ENCODE measurements at places on chromosomes 6 and 20.

DNA sequence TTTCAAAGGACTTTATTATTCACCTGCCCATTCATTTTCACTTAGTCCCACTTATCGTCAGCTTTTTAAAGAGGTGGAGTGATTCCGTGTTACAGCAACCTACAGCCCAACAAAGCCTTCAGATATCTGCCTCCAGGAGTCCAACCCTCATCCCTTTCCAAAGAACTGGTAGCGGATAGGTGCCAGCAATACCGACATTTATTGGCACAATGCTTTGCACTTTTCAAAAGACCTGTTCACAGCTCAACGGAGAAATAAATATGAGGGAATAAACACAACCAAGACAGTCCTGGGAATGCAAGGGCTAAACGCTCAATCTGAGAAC is 819 bp upstream of the MTRF1L start:
- no peak for DNase-seq

DNA sequence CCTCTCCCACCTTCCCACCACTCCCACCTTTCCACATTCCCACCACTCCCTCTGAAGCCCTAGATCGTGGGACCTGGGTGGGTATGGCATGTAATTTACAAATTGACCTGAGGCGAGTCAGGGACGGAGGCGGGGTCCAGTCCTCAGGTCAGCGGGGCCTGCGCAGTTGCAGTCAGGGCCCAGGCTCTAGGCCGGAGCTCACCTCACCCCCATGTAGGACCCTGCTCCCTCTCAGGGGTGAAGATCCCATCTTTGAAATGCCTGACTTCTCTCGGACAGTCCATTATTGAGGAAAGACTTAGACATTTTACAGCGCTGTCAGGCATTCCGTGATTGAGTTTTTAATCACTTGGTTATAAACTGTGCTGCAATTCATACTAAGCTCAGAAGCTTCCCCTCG is 10.5 kb downstream of the THBS2 start:
- DNase-seq, result no peak

DNA sequence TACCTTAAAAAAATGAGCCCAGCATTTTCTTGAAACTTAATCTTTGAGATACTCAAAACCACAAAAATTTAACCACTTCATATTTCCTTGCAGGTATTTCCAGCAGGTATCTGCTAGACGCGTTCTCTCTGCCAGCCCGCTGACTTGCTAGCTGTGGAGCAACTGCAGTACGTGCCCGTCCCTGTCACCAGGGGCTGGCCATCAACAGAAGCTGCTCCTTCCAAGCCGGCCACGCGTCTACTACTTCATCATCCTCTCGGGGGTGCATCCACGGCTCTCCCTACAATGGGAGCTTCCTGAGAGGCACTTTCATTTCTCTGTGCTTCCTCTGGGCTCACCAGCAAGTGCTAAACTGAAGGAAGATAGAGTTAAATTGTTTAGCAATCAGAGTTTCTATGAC is 132.4 kb downstream of the DTNBP1 start:
- DNase-seq, result no peak

DNA sequence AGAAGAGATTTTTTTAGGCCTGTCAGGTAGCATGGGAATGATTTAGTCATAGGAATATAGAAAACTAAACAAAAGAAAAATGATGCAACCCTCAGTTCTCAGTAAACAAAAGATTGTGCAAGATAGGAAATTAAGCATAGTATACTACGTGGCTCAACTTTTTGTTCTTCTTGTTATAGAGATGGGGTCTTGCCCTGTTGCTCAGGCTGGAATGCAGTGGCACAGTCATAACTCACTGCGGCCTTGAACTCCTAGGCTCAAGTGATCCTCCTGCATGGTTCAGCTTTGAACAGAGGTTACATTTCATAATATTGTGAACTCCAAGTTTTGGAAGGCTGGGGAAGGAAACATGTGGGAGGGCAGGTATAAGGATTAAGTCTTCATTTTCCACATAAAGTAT is 28.5 kb downstream of the SLX4IP start:
- no peak for DNase-seq

DNA sequence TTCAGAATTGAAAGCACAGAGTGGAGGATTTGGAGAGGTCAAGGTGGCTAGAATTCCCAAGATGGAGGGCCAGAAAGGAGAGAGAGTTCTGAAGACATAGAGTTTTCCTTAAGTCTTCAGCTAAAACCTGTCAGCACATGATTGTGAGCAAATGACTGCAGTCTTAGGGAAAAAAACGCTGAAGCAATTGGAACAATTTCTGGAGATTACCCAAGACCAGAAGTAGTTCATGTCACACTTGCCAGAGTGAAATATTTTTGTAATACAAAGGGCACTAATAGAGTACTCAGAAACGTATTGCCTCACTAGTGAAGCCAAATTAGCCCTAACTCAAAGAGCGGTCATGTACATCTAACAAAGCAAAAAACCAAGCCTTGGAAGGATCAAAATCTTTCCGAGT is 541.3 kb upstream of the MARCKS start:
- no peak for DNase-seq

- no peak for DNase-seq
Observed at GRCh38 chr6:6368040-6368683, 47.7 kb upstream of the F13A1 start.

All from epithelial cell of prostate (primary cell).